Spleen (tissue), 13 donors: ENCODE measurements at places on chromosomes 16 and 17.

DNA sequence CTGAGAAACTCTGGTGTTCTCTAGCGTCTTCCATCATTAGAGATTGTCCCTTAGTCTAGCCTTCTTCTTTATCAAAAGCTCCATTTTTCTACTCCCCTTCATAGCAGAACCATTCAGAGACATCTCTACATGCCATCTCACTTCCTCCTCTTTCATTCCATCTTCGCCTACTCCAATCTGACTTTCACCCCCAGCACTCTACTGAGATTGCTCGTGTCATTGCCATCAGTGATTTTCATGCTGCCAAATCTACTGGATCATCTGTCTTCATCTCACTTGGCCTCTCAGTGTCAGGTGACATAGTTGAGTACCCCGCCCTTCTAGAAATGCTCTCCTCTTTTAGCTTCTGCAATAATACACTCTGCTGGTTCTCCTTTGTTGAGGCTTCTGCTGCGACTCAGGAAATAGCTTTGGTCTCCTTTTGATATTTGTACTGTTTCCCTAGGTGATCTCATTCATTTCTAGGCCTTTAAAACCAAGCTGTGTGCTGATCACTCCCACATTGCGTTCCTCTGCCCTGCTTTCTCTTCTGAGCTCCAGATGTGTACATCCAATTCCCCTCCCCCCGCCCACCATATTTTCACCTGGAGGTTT is 119.1 kb downstream of the FTO start:
- no peak for DNase-seq

- DNase-seq, result peak; percentile 55
These were observed 2.8 kb upstream of the NXPH3 start for GRCh38 chr17:49572806-49573420.

GRCh38 chr17:19507775-19508576 is 25.7 kb upstream of the SLC47A1 start:
- peak; percentile 94 for DNase-seq

GRCh38 chr17:42509409-42509808 is 26.6 kb upstream of the NAGLU start:
- no peak for DNase-seq

DNA sequence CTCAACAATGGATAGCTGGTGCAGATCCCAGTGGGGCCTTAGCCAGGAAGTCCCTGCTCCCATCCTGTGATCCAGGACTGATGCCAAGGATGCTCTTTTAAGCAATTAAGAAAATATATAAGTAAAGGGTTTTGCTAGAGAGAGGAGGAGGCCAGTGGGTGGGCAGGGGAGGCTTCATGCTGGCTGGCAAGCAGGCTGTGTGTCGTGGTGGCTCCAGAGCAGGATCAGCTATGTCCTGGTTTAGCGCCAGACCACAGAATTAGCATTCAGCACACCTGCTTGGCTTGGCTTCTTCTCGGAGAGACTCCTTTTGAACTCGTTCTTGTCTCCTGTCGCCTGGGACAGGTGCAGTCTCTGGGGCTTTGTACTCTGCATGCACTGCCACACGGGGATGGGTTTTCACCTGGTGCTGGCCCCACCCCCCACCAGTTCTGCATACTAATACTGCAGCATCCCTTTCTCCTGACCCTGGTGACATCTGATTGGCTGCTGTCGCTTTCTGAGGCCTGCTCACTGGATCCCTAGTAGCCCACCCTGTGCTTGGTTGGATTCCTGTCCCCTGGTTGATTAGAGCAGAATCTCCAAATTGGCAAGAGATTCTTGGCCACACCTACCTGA is 66.1 kb downstream of the PLD6 start:
- no peak for DNase-seq

DNA sequence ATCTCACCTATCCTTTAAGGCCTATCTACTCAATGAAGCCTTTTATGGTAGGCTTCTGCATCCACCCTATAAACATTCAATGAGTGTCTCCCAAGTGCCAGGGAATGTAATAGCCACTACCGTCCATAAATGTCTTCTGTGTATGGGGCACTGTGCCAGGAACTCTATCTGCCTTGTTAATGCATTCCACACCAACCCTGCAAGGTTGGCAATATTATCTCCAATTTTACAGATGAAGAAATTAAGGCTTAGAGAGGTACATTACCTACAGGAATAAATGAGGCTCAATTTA is 20.0 kb downstream of the MAP3K14 start:
- DNase-seq, result no peak
